ENCODE measurements at places on chromosomes 5 and 9. TPM values are rescaled to one million over a fixed set of nuclear protein-coding genes. Genes with fewer than 3 reads are reported as not detected.

- no peak for DNase-seq
Measured at GRCh38 chr5:34452170-34452828, 203.8 kb upstream of the RAI14 start.

DNA sequence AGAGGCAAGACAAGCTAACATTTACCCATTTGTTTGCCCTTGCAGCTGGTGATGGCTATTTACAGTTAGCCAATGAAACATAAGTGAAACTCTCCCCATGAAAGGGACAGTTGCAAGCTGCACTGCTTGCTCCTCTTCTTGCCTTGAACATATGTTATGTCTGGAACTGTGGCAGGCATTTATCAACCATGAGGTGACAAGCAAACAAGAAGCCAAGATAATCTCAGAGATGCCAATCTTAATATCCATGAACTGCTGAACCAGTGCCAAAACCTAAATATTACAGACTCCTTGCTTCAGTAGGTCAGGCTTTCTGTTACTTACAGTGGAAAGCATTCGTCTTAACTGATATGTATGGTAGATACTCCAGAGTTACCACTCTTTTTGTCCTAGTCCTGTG, 133.4 kb downstream of the ACTBL2 start:
- no peak for DNase-seq

DNA sequence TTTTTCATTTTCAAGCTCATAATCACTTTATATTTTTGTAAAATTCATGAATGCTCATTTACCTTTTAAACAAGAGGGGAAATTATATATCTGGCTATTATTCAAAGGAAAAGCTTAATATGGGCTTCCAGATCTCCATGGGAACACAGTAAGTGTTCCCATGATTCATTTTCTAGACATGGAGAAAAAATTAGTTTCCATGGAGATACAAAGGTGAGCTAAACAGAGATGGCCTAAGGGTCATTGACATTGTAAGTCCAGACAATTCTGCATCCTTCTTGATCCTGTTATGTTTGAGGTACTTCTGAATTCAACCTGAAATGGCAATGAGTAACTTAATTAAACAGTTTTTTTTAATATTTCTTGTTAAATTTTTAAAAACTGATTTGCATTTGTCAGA, 341.4 kb upstream of the PRR16 start:
- DNase-seq, result no peak

GRCh38 chr9:134943411-134943810, 25.7 kb upstream of the FCN1 start:
- no peak for DNase-seq

DNA sequence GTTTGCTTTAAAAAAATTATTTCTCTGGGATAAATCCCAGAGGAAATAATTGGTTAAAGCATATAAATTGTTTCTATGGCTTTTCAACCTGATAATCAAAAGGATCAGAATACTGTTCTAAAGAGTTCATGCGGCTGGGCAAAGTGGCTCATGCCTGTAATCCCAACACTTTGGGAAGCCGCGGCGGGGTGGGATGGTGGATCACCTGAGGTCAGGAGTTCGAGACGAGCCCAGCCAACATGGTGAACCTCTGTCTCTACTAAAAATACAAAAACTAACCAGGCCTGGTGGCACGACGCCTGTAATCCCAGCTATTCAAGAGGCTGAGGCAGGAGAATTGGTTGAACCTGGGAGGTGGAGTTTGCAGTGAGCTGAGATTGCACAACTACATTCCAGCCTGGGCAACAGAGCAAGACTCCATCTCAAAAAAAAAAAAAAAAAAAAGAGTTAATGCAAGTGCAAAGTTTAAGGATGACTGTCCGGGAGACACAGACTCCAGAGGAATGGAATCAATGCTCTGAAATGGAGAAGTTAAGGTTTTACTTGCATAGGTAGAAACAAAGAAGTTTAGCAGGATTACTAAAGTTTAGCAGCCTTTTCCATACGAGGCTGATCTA, 16.6 kb upstream of the GRHPR start:
- no peak for DNase-seq

- no peak for DNase-seq
Measured at GRCh38 chr5:113526421-113526820, 12.9 kb downstream of the YTHDC2 start.

BTNL8 gene
- total RNA-seq, result 0.96 TPM

GRCh38 chr5:4480528-4481349, 659.4 kb upstream of the ADAMTS16 start:
- DNase-seq, result no peak

GRCh38 chr5:79471556-79471955, 42.4 kb downstream of the HOMER1 start:
- no peak for DNase-seq

MSH3 gene
- 16.3 TPM for total RNA-seq

GRCh38 chr9:94173632-94174031, 85.5 kb upstream of the ZNF169 start:
- no peak for DNase-seq

DNA sequence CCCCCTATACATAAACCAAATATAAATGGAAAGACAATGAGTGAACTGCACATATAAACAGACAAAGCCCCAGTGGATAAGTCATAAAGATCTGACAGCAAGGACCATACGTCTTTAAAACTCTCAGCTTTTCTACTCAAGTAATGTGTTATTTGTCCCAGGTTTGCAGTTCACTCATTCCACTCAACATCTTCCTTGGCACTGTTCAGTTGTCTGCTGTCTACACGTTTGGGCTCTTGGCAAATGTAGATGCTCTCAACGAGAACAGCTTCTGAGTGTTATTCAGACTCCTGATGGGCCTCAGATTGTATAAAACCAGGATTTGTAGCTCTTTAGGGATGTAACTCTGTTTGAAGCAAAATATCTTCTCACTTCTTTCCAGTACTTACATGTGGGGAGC, 198.2 kb upstream of the SEMA6A start:
- DNase-seq, result no peak

MELK gene
- 0.77 TPM for total RNA-seq

NOXA1 gene
- total RNA-seq, result 3.2 TPM

GRCh38 chr9:110432253-110432652, 94.6 kb upstream of the TXNDC8 start:
- no peak for DNase-seq

DNA sequence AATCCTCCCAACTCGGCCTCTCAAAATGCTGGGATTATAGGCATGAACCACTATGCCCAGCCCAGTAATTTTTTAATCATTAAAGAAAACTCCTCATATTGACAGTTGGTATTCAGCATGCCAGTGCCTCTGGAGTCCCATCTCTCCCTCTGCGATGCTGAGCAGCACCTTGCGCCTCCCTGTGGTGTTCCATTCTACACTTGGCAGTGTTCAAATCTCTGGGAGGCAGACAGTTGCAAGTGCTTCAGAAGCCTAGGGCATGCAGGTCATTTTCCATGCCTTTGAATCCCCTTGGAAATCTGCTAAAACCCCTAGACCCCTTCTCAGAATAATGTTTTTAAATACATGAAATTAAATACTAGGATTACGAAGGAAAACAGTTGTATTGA, 41.3 kb downstream of the GARNL3 start:
- no peak for DNase-seq

DNA sequence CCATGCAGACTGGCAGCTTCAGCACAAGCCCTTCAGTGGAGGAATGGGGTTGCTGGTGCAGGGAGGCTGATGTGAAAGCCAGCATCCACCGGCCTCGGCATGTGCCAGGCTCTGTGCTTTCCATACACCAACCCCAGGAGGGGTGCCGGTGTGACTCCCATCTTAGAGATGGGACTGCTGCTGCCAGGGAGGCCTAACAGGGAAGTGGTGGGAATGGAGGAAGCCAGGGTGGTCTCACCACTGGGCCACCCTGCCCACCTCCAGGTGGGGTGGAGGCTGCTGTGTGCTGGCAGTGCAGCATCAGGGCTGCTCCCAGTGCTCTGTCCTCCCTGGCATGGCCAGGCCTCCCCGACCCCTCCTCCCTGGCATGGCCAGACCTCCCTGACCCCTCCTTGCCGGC, 32.8 kb upstream of the PITX1 start:
- no peak for DNase-seq

- no peak for DNase-seq
Measured at GRCh38 chr5:113293975-113294310, 140.8 kb downstream of the TSSK1B start.

HMCN2 gene
- 3.1 TPM for total RNA-seq

EPB41L4B gene
- total RNA-seq, result 48.6 TPM

DNA sequence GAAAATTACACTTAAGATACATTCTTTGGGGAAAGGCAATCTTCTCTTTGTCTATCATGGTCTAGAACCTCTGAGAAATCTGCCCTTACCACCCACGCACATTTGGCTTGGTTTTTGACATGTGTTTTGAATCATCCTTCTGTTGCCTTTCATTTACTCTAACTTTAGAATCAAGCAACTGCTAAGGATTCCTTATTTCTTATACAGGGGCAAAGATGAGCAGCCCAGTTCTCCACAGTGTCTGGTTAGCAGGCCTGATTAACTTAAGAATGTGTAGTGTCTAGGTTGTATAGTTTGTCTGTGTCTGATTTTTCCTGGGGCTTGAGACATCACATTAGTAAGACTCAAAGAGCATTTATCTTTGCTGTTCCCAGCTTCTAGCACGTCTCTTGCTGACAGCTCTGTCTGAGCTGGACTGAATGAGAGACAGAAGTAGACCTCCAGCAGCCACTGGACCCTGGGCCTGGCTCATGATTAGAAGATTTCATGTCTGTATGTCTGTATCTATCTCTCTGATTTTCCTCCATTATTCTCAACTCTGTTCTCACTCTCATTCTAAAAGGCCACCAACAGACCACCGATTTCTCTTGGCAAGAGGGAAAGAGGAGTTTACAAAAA, 31.8 kb upstream of the PCA3 start:
- no peak for DNase-seq

DNA sequence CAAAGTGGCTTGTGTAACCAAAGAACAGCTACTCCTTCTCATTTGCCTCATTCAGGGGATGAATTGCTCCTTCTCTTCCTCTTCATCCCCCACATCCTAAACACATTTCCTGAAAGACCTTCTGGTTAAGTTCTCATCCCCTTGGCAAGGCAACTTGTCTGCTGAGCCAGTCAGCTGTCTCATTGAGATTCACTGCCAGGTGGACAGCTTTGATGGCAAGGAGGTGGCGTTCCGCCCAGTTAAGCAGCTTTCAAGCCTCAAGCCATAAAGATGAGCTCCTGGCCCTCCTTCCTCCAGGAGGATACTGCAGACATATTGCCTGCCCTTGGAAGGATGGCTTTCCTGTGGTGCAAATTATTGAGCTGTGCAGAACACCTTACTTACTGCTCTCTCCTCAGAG, 448.6 kb upstream of the MPDZ start:
- no peak for DNase-seq

DNA sequence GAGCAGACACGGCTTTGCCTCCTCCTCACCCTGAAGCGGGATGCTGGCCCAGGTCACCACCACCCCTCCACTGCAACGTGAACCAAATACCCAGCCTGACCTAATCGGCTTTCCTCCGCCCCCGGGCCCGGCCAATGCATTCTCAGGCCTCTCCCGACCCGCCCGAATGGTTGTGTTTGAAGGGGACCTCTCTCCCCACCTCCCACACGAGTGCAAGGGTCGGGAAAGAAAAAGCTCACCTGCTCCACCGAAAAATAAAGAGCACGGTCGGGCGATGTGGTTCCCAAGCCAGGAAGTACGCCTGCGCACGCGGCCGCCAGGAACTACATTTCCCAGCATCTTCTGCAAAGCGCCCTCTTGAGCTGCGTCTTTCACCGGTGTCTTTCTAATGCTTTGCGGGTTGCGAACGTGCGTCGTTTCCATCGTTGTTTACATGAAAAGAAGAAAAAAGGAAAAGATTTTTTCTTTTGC, at the start of gene ZNF883:
Gene ZNF883, minus strand, starts transcription at position 282 of the 471 bp plus-strand sequence.
- DNase-seq, result no peak

GRCh38 chr9:109640580-109641371, 139.2 kb upstream of the PALM2AKAP2 start:
- DNase-seq, result no peak

DNA sequence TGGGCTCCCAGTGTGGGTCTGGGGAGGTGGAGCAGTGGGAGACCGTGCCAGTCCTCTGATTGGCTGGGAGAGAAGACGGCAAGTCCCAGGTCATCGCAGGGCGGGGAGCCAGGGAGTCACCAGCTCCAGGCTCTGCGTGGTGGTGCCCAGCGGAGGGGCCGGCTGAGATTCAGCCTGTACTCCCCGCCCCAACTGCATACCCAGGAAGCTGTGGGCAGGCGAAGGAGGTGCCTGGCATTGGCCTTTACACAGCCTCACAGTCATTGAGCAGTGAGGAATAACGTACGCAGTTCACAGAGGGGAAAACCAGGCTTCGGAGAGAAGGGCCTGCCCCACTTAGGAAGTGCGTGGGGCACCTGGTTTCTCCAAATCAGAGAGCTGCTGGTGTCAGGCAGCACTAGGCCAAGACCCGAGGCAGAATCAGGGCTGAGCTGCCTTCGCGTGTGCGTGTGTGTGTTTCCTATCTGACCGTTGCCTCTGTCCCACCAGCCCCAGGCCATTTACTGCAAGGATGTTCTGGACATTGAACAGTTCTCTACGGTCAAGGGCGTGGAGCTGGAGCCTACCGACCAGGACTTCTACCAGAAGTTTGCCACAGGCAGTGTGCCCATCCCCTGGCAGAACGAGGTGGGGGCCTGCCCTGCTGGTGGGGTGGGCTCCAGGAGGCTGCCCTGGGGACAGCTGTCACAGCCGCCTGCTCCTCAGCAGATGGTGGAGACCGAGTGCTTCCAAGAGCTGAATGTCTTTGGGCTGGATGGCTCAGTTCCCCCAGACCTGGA, 6.2 kb upstream of the PRR7 start:
- no peak for DNase-seq

GRCh38 chr9:137789295-137789895, 88.2 kb upstream of the CACNA1B start:
- no peak for DNase-seq

DNA sequence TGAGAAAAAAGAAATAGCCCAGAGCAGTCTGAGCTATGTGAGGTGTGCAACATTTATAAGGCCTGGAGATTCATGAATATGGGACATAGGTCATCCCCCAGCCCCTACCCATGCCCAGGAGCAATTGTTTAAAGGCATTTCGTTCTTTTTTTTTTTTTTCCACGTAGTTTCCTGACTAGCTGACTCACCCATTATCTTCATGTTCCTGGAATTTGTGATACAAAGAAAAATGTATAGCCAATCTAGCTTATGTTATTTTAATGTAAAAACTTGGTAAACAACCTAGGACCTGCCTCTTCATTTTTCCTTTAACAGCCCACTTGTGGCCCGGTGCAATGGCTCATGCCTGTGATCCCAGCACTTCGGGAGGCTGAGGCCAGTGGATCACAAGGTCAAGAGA, 81.3 kb downstream of the OSTF1 start:
- no peak for DNase-seq

C9orf50 gene
- not detected for total RNA-seq

MAPKAP1 gene
- total RNA-seq, result 98.6 TPM

FAXDC2 gene
- total RNA-seq, result 13.2 TPM
